ENCODE measurements at places on chromosomes 7 and 10. TPM values are rescaled to one million over a fixed set of nuclear protein-coding genes. Genes with fewer than 3 reads are reported as not detected.

- peaks cover 21% of the 10 kb centered on the region for H3K4me1 ChIP-seq
- no peaks in the 10 kb centered on the region for H3K36me3 ChIP-seq
- H3K27ac ChIP-seq, result peak overlapping the region; percentile 90
- no peak for DNase-seq
- peak overlapping the region; percentile 62 for H3K4me3 ChIP-seq
- H3K27me3 ChIP-seq, result peaks cover 48% of the 10 kb centered on the region
These were observed 1.4 kb downstream of the EPDR1 start for GRCh38 chr7:37921876-37922275.

DNA sequence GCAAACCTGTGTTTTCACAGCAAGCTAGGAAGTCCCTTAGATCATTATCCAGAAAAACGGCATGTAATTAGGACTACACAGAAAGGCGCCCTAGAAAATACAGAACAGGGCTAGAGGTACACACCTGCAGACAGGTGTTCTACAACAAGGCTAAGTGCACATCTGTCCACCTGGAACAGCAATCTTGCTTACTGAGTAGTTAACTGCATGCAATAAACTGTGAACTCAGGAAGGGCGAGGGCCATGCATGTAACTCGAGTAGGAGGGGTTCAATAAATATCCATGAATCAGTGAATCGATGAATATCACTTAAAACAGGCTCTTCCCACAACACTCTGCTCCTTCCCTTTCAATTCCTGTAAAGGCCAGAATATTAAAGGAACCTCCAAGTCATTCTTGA lies 22.0 kb downstream of the FAM171A1 start:
- H3K36me3 ChIP-seq, result no peaks in the 10 kb centered on the region
- H3K4me1 ChIP-seq, result no peaks in the 10 kb centered on the region
- DNase-seq, result no peak
- no peaks in the 10 kb centered on the region for H3K27me3 ChIP-seq
- H3K27ac ChIP-seq, result no peak overlapping the region

- no peak for DNase-seq
- H3K27ac ChIP-seq, result no peak overlapping the region
- no peaks in the 10 kb centered on the region for H3K27me3 ChIP-seq
- H3K36me3 ChIP-seq, result no peaks in the 10 kb centered on the region
These were observed 67.6 kb downstream of the OSBPL3 start for GRCh38 chr7:24912424-24912823.

- no peak overlapping the region for H3K27ac ChIP-seq
- H3K27me3 ChIP-seq, result peaks cover 43% of the 10 kb centered on the region
- H3K36me3 ChIP-seq, result no peaks in the 10 kb centered on the region
- H3K4me1 ChIP-seq, result no peaks in the 10 kb centered on the region
These were observed 44.7 kb upstream of the MXI1 start for GRCh38 chr10:110162741-110163145.

GRCh38 chr10:102678842-102679289 lies 34.6 kb downstream of the TRIM8 start:
- H3K36me3 ChIP-seq, result no peaks in the 10 kb centered on the region
- no peak overlapping the region for H3K27ac ChIP-seq
- H3K27me3 ChIP-seq, result no peaks in the 10 kb centered on the region
- peak; percentile 79 for DNase-seq
- H3K4me3 ChIP-seq, result no peak overlapping the region
- peaks cover 56% of the 10 kb centered on the region for H3K4me1 ChIP-seq

DNA sequence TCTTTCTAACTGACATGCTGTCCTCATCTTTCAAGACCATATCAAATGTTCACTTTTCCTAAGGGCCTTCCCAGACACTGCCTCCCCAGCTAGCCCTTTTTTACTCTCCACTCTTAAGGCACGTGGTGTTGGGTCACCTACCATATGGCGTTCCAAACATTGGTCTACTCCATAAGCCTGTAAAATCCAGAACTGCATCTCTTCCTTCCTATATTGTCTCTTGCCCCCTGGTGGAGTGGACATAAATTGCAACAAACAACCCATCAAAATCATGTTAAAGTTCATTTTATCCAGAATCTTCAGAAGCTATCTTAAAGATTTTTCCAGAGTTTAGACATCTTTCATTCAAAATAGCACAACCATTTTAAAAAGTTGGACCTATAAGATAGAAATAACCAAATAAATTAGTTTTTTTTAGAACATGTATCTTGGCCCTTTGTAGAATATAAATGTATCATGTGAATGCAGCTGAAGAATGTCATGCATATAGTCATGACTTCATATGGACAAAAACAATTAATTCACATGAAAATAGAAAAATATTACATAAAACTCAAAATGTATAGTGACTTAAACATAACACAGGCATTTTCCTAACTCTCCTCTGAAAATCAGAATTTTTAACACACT lies 180.6 kb upstream of the CHRM2 start:
- H3K36me3 ChIP-seq, result no peaks in the 10 kb centered on the region
- no peak for DNase-seq
- no peak overlapping the region for H3K27ac ChIP-seq
- no peak overlapping the region for H3K4me3 ChIP-seq
- H3K4me1 ChIP-seq, result no peaks in the 10 kb centered on the region

DNA sequence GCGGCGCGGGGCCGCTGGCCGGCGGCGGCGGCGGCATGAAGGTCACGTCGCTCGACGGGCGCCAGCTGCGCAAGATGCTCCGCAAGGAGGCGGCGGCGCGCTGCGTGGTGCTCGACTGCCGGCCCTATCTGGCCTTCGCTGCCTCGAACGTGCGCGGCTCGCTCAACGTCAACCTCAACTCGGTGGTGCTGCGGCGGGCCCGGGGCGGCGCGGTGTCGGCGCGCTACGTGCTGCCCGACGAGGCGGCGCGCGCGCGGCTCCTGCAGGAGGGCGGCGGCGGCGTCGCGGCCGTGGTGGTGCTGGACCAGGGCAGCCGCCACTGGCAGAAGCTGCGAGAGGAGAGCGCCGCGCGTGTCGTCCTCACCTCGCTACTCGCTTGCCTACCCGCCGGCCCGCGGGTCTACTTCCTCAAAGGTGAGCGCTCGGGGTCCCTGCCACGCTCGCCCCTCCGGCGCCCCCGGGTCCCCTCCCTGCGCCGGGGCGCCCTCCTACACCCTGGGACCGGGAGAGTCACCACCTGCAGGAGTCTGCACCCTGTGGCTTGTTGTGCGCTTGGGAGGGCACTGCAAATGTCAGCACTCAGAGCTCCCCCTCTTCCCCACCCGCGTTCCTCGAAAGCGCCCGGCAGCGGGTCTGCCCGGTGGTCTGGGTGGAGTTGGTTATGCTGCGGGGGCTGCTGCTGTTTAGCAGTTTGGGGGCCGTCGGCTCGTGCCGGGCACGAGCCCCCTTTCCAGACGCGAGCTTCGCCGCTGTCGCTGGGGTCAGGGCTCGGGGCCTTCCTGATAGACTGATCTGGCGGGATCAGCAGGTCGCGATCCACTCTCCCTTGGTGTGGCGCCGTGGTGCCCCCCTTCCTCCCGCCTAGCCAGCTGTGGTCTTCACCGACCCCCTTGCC lies 627 bp downstream of the DUSP5 start:
- DNase-seq, result peak; percentile 62
- peaks cover 33% of the 10 kb centered on the region for H3K4me1 ChIP-seq
- peak overlapping the region; percentile 94 for H3K27ac ChIP-seq
- peak overlapping the region; percentile 51 for H3K4me3 ChIP-seq
- H3K36me3 ChIP-seq, result no peaks in the 10 kb centered on the region

The OR13A1 gene
- total RNA-seq, result not detected

GRCh38 chr7:1741751-1742554 lies 71.9 kb downstream of the ELFN1 start:
- no peak for DNase-seq
- H3K4me3 ChIP-seq, result no peak overlapping the region
- peaks cover 22% of the 10 kb centered on the region for H3K4me1 ChIP-seq

- H3K4me1 ChIP-seq, result peaks cover 31% of the 10 kb centered on the region
- H3K27ac ChIP-seq, result no peak overlapping the region
- no peak for DNase-seq
- no peak overlapping the region for H3K4me3 ChIP-seq
- H3K36me3 ChIP-seq, result no peaks in the 10 kb centered on the region
- H3K27me3 ChIP-seq, result no peaks in the 10 kb centered on the region
These were observed 51.1 kb upstream of the IL6 start for GRCh38 chr7:22675917-22676343.

- no peaks in the 10 kb centered on the region for H3K27me3 ChIP-seq
- H3K4me1 ChIP-seq, result no peaks in the 10 kb centered on the region
- no peak overlapping the region for H3K4me3 ChIP-seq
- H3K27ac ChIP-seq, result no peak overlapping the region
- no peaks in the 10 kb centered on the region for H3K36me3 ChIP-seq
These were observed 28.5 kb downstream of the CCSER2 start for GRCh38 chr10:84356928-84357327.

The RNLS gene
- 5.8 TPM for total RNA-seq

The RBM17 gene
- total RNA-seq, result 95.5 TPM

DNA sequence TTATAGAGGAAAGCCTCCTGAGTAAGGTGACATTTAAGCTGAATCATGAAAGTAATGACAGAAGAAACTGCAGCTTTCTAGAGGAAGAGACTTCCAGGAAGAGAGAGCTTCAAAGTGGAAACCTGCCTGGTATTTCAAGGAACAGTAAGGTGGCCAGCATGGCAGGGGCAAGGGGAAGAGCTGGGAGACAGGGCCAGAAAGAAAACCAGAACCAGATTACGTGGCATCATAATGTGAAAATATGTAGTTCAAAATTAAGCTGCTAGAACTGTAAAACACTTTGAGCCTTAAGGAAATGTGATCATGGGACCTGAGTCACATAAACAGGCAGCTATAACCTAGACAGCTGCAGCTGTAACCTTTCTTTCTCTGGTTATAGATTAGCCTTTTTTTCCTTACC lies 238.0 kb upstream of the FOXK1 start:
- no peak overlapping the region for H3K27ac ChIP-seq
- no peaks in the 10 kb centered on the region for H3K27me3 ChIP-seq
- no peak overlapping the region for H3K4me3 ChIP-seq
- H3K36me3 ChIP-seq, result no peaks in the 10 kb centered on the region

The NRCAM gene
- 10.6 TPM for total RNA-seq

The PON1 gene
- total RNA-seq, result 0.67 TPM

The SLC26A3 gene
- total RNA-seq, result not detected

The ARHGAP19 gene
- total RNA-seq, result 11.4 TPM

The TMEM273 gene
- total RNA-seq, result 19.4 TPM

DNA sequence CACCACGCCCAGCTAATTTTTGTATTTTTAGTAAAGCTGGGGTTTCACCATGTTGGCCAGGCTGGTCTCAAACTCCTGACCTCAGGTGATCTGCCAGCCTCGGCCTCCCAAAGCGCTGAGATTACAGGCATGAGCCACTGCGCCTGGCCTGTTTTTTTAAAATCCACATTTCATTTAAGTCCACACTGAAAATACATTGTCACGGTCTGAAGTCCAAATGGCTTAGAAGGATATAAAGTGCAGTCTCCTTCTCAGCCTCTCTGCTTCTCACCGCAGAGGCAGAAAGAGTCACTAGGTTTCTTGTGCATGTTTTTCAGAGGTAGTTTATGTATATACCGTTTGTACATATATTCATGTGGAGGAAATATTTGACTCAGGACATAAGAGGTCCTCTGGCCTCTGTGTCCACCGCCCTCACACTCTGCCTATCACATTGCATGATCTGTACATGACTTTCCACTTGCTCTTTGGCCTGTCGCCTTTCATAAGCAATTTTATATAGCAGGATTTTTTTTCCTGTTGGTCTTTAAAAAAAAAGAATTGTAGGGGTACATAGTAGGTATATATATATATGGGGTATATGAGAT lies 42.9 kb downstream of the BLNK start:
- H3K4me3 ChIP-seq, result no peak overlapping the region
- no peaks in the 10 kb centered on the region for H3K27me3 ChIP-seq
- H3K4me1 ChIP-seq, result no peaks in the 10 kb centered on the region
- DNase-seq, result no peak

DNA sequence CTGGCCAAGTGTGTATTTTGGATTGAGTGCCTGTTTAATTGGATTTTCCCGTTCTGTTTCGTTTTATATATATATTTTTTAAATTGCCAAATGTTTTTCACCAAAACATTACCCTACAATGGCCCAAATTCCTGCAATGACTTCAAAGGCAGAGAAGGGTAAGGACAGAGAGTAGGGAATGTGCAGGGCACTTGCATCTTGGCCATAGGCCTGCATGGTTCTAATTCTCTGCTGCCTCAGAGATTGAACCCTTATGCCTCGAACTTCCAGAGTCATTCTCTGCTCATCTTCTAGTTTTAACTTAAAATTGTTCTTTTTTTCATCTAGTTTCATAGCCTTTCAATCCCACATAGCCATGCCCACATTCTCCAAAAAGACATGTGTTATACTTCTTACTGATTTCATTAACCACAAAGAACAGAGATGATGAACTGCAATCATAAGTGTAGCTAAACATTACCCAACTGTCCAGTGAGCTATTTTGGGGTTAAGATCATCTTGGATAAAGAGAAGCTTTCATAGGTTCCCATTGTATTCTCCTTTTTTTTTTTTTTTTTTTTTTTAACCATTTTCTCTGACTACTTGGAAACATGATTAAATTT lies 177.6 kb downstream of the PLXDC2 start:
- no peak for DNase-seq
- no peak overlapping the region for H3K4me3 ChIP-seq
- H3K36me3 ChIP-seq, result no peaks in the 10 kb centered on the region
- H3K27me3 ChIP-seq, result no peaks in the 10 kb centered on the region
- no peak overlapping the region for H3K27ac ChIP-seq
- no peaks in the 10 kb centered on the region for H3K4me1 ChIP-seq

The PLXNA4 gene
- total RNA-seq, result 6.6 TPM

GRCh38 chr10:36789974-36790373 lies 335.4 kb upstream of the ANKRD30A start:
- H3K36me3 ChIP-seq, result no peaks in the 10 kb centered on the region
- no peaks in the 10 kb centered on the region for H3K4me1 ChIP-seq
- H3K4me3 ChIP-seq, result no peak overlapping the region

- H3K4me1 ChIP-seq, result peaks cover 39% of the 10 kb centered on the region
- H3K27ac ChIP-seq, result no peak overlapping the region
- no peak overlapping the region for H3K4me3 ChIP-seq
- no peaks in the 10 kb centered on the region for H3K36me3 ChIP-seq
- DNase-seq, result no peak
- H3K27me3 ChIP-seq, result no peaks in the 10 kb centered on the region
These were observed 15.5 kb downstream of the LZTS2 start for GRCh38 chr10:101014966-101015581.

DNA sequence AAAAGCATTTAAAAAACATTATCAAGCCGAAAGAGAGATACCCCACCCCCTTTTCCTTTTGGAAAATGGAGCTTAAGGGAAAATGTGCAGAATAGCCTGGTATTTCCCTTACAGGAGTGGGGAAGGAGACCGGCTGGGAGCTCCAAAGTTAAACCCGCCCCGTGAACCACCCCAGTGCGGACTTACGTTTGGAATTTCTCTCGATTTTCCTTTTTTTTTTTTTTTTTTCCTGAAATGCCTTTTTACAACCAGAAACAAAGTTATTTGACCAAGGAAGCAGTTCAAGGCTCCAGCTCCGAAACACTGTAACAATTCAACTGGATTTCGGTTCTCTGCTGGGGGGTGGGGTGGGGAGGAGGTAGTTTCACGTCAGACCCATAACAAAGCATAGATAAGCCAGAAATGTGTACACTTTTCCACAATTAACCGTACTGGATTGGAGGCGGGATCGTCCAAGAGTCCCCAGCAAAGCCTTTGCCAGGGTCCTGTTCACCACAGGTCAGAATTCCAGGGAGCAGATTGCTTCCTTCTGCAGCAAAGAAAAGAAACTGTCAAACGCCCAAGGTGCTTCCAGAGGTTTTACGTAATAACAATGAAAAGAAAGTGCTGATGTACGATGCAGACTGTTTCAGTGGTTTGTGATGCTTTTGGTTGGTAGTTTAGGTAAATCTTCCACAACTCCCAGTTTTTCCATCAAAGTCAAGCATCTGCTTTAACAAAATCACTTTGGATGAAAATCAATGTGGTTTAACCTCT lies 6.7 kb downstream of the SKIDA1 start:
- H3K27ac ChIP-seq, result peak overlapping the region; percentile 61
- H3K36me3 ChIP-seq, result no peaks in the 10 kb centered on the region
- H3K27me3 ChIP-seq, result no peaks in the 10 kb centered on the region
- no peak for DNase-seq
- no peaks in the 10 kb centered on the region for H3K4me1 ChIP-seq
- peak overlapping the region; percentile 49 for H3K4me3 ChIP-seq

Data from left lung (tissue), 14 donors.